Stimulated activated CD4-positive, alpha-beta T cell treated with anti-CD3 and anti-CD28 coated beads, Interleukin-12 subunit alpha, Interleukin-12 subunit beta, amount 100 ng/mL, for 24 hours (primary cell): ENCODE measurements at places on chromosomes 12 and 14.

GRCh38 chr12:68823696-68824095, 15.7 kb downstream of the MDM2 start:
- DNase-seq: no peak

DNA sequence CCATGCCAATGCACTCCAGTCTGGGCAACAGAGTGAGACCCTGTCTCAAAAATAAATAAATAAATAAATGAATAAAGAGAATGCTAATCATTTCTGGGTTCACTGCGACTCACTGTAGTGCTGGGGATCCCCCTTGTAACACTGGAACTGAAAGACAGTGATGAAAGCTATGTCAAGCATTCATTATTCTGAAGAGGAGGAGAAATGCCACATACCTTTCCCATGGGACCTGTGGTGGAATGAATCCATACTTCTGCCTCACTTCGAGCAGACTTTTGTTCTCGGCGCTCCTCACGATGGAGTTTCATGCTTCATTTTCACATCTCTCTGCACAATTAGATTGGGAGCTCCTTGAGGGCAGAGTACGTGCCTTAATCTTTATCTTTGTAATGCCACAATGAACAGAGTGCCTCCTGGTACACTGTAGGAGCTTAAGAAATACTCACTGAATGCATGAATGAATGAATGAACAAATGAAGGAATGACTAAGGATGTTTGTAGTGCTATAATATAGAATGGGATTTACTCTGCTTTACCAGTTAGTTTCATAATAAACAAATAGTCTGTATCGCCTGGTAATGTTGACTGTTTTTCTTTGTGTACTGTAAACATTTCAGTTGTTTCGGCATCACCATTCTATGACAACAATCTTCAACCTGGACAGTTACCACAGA, 45.8 kb downstream of the DRAM1 start:
- DNase-seq: no peak

- DNase-seq: no peak
Measured at GRCh38 chr12:123367511-123367910, 2.9 kb upstream of the SBNO1 start.

- DNase-seq: no peak
Measured at GRCh38 chr14:72084935-72085334, 152.7 kb downstream of the RGS6 start.

- peak; percentile 83 for DNase-seq
Measured at GRCh38 chr12:47808050-47808449, 11.7 kb downstream of the HDAC7 start.

DNA sequence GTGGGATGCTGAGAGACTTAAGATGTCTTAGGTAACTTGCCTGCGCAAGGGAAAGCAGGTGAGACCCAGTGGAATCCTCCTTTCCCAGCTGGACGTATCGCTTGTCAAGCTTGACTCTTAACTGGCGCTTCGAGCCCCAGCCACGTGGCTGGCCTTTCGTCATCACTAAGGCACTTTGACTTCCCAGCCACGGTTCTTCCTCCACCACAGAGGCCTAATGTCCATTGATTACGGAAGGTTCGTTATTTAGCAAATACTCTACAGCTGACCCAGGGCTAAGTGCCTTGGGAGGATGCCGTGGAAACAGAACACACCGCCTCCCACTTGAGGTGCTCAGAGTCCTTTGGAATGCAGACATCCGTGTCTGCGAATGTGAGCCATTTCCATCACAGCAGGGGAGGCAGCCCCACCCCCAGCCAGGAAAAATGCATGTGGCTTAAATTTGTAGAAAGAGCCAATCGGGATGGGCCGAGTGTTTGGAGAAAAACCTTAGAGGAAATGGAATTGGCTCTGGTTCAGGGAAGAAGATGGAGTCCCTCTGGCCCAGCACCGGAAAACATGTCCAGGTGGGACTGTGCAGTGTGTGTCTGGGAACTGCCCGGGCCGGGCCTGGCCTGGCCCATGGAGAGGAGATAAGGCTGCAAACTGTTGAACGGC, 115.7 kb downstream of the PLXNC1 start:
- no peak for DNase-seq

DNA sequence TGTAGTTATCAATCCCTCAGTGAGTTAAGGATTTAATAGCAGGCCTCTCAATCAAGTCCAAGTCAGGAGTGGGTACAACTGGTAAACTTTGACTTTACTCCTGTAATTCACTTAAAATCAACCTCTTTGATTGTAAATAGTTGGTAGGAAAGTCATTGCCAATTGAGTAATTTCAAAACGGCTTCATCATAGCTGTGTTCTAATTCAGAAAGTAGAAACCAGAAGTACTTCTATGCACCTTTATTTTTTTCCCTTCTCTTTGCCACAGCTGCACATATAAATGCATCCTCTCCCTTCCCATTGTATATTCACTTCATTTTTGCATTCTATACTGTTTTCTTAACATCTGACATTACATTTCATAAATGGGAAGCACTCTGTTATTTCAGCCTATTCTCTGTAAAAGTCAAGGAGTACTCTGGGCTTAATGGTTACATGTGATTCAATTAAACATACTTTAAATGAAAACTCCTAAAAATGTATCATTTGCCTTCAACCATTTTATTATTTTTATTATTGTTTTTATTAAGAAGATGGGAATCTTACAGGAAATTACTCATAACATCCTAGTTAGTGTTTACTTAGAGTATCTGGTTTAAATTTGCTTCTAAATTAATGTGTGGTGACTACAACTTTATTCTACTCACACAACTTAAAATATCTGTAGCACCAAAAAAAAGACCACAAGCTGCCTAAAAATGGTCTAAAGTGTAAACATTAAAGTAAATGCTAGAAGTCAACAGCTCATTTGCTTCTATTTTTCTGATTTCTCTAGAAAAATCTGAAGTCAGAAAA, 171.2 kb downstream of the CEP128 start:
- no peak for DNase-seq

DNA sequence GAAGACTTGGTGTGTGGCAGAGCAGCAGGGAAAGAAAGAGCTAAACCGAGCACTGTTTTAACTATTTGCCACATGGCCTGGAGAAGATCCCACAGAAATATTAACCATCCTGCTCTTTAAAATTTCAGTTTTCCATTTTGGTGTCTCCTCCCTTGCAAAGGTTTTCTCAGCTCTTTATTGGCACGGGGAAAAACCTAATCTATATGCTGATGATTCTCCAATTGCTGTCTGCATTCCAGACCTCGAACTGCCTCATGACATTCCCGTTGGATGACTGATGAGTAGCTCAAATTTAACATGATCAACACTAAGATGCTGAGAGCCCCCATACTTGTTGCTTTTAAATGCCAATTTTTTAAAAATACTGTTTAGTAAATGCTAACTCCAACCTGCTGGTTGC, 115.0 kb downstream of the EMP1 start:
- DNase-seq: no peak

- no peak for DNase-seq
Measured at GRCh38 chr12:27550653-27550975, 26.6 kb downstream of the PPFIBP1 start.

- peak; percentile 27 for DNase-seq
Measured at GRCh38 chr12:132559652-132560363, 50.6 kb downstream of the LRCOL1 start.

DNA sequence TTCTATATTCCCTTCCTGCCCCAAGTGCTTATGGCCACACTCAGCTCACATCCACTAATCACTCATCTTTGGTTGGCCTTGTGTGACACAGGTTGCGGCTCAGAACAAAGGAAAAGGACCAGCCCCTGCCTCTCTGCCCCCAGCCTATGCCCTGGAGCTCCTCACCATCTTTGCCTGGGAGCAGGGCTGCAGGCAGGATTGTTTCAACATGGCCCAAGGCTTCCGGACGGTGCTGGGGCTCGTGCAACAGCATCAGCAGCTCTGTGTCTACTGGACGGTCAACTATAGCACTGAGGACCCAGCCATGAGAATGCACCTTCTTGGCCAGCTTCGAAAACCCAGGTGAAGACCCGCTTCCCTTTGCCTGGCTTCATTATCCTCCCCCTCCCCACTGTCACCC, 15.8 kb upstream of the OAS2 start:
- no peak for DNase-seq

DNA sequence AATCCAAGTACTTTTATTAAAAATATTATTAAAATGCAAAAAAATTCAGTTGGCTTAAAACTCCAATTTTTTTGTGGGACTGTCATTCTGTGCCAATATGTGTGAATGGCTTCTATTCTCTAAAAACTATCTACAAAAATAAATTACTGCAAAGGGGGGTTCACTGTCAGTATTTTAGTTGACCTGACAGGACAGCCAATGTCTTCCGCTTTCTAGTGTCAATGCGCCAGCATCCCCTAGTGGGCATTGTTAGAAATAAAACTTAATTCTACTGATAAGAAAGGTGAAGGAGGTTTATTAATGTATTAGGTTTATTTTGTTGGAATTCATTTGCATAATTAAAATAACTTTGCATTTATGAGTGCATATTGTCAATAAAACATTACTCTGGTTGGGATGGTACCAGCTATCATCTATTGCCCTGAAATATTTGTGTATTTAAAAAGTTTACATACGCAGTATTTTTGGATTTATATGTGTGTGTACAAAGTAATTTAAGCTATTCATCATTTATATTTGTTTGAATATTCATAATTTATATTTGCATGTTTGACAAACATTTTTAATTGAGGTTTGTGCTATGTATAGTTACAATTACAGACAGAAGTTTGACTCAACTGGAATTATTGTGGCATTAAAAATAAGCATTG, 527.2 kb downstream of the FLRT2 start:
- no peak for DNase-seq

DNA sequence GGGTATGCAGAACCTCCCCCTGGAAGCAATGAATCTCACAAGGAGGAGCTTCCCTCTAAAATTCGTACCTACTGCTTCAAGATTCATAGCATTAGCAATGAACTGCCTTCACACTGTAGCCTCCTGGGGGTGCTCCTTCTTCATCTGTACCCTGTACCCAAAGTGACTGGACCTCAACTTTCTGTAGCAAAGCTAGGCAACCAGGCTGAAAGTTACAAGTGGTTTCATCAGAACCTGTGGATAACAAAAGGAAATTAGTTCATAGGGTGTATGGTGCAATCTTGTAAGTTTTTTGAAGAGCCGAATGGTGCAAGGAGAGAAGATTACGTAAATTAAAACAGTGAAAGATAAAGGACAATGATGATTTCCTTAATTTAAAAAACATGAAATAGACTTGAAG, 1541.7 kb upstream of the FLRT2 start:
- DNase-seq: no peak

- peak; percentile 57 for DNase-seq
Measured at GRCh38 chr12:47867495-47867941, 37.3 kb downstream of the VDR start.

DNA sequence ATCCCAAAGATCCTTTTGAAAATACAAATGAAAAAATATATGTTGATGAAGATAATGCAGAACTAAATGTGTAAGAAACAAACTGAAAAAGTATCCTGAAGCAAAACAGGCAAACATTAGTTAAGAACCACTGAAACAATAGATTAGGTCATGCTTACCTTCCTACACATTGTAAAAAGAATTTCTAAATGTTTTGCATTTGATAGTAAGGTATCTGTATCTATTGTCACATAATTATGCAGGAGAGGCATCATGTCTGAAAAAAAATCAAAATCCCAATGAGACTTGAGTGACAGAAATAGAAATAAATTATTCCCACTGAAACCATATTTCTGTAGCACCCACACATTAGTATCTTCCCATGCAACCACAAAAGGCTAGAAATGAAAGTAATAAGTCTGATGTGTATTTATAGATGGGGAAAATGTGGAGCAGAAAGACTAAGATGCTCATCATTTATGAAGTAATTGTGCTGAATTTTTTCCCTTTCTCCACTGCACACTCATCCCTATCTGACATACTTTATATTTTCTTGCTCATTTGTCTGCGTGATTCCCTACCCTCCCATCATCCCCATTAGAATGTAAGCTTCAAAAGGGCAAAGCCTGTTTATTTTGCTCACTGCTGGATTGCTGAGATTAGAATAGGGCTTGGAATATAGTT, 43.5 kb downstream of the IPO8 start:
- no peak for DNase-seq

DNA sequence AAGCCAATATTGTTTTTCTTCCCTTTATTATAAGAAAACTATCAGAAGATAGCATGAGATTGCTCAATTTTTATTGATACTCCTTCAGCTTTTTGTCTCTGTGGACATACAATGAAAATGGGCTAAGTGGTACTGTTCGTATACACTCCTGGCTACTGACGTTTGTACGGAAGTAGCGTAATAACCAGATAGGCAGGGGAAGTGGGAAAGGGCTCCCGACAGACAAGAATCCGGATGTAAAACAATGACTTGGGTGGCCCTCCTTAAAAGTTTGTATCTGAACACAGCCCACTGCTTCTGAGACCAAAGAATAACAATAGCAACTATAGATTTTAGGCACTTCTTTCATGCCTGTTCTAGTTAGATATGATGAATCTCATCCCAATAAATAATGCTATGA, 99.6 kb downstream of the RPS6KA5 start:
- DNase-seq: no peak

- peak; percentile 53 for DNase-seq
Measured at GRCh38 chr12:106956048-106956578, 406 bp downstream of the TMEM263 start.

DNA sequence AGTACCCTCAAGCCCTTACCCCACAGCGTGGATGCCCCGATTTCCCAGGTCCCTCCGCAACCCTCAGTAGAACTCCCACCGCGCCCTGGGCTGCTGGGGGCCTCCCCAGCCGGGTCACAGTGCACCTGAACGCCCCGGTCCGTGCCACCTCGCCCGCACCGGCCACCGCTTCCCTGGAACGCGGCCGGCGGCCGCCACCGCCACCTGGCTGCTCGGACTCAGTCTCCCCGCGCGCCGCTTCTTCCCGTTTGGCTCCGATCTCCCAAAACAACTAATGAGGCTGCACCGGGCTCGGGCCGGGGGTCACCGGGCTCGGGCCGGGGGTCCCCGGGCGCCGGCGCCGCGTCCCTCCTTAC, 1.0 kb downstream of the ITPK1 start:
- DNase-seq: no peak

- DNase-seq: no peak
Measured at GRCh38 chr12:53413485-53414204, 10.0 kb upstream of the AMHR2 start.

DNA sequence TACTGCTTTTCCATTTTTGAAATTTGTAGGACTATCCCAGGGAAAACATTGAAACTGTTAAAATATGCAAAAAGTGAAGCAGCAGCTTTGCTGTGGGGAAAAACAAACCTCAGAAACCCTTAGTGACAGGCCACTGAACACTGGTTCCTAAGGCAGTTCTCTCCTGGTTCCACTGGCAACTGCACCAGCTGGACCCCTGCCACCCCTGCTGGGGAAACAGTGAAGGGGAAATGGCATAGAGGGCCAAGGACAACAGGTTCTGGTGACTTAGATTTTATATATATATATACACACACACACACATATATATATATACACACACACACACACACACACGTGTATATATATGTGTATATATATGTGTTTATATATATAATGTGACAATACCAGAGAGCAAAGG, 16.2 kb upstream of the KRT7 start:
- no peak for DNase-seq

GRCh38 chr12:82745063-82745674, 58.5 kb downstream of the TMTC2 start:
- DNase-seq: no peak

- no peak for DNase-seq
Measured at GRCh38 chr14:34355584-34356263, 106.3 kb downstream of the SPTSSA start.
